ENCODE measurements at places on chromosomes 3 and 15.

DNA sequence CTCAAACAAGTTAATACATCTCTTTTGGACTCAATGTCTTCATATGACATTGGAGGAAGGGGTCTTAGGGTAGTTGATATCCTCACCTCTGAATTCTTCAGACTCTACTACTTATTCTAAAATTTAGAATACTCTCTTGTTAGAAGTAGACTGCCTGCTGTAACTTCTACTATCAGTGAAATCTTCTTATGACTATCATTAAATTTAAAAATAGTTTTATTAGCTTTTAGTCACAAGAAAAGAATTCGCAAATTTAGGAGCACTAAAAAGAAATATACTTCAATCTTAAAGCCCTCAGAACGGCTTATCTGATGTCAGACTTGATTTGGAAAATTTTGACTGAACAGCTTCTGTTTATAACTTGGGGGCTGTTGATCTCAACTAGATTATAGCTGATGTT is 67.1 kb upstream of the TTC14 start:
- DNase-seq, result no peak

- DNase-seq, result no peak
These were observed 105.5 kb upstream of the IL12A start for GRCh38 chr3:159882790-159883779.

DNA sequence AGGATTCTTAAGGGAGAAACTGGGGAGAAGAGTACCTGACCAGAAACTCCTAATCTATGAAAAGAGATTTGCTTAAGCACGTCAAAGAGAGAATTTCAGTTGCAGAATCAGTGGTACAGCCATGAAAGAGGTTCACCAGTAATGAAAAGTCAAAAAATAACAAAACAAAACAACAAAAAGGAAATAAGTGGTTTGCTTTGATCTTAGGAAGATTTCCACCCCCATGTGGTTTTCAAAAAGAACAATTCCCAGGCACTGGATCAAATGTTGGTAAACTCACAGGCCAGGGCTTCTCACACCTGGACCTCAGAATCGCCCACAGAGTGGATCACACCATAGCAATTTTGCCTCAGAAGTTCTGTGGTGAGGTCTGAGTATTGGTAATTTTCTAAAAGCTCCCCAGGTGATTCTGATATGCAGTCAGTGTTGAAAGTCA is 67.5 kb downstream of the TMEM39A start:
- DNase-seq, result no peak

GRCh38 chr15:39629371-39629770 is 48.5 kb downstream of the THBS1 start:
- DNase-seq, result peak; percentile 63

DNA sequence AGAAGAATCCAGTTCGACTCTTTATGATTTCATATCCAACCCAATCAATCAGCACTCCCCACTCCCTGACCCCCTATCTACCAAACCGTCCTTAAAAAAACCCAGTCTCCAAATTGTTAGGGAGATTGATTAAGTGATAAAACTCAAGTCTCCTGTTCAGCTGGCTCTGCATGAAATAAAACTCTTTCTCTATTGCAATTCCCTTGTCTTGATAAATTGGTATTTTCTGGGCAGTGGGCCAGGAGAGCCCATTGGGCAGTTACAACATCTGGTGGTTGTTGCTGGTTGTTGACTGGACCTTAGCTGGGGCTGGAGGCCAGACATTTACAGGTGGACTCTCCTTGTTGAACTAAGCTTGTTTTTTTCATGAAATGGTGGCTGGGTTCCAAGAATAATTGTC is 642.3 kb downstream of the ROBO2 start:
- no peak for DNase-seq

DNA sequence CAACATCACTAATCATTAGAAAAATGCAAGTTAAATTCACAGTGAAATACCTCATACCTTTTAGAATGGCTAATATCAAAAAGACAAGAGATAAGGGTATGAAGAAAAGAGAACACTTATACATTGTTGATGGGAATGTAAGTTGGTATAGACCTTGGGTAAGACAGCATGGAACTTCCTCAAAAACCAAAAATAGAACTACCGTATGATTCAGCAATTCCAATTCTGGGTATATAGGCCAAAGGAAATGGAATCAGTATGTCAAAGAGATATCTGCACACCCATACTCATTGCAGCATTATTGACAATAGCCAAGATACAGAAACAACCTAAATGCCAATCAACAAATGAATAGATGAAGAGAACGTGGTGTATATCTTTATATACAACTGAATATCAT is 166.8 kb upstream of the LRRN1 start:
- no peak for DNase-seq

GRCh38 chr3:142159083-142159740 is 9.9 kb upstream of the TFDP2 start:
- DNase-seq, result no peak

DNA sequence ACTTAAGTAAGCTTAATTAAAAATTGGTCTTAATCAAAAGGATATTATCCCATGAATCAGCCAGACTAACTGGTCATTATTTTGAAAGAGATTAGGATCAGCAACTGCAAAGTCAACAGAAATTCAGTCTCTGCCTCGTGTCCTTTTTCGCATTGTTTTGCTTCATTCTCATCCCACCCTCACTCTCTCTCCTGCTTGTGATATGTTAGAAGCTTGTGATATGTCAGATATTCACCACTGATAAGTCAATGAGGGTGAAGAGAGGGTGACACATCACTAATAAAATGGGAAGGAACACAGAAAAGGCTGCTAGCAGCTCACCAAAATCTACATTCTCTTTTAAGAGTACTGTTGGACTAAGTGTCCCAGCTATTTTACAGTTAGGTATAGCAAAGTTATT is 146.1 kb downstream of the SUCNR1 start:
- DNase-seq, result no peak

DNA sequence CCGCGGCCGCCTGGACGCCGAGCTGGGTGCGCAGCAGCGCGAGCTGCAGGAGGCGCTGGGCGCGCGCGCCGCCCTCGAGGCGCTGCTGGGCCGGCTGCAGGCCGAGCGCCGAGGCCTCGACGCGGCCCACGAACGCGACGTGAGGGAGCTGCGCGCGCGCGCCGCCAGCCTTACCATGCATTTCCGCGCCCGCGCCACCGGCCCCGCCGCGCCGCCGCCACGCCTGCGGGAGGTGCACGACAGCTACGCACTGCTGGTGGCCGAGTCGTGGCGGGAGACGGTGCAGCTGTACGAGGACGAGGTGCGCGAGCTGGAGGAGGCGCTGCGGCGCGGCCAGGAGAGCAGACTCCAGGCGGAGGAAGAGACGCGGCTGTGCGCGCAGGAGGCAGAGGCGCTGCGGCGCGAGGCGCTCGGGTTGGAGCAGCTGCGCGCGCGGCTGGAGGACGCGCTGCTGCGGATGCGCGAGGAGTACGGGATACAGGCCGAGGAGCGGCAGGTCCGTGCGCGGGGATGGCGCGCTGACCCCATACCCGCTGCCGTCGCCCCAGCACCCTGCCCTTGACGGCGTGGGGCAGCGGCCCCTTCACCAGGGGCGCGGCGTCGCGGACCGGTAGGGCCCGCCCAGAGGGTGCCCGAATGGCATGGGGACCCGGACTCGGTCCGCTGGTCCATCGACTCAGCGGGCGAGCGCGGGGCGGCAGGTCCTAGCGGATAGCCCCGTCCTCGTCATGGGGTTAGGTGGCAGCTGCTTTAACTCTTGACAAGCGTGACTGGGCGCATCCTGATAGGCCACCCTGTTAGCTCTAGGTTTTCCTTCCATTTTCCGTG is 848 bp downstream of the SYNM start:
- DNase-seq, result peak; percentile 42

GRCh38 chr3:56488812-56489600 is 20.7 kb upstream of the ERC2 start:
- DNase-seq, result no peak

- DNase-seq, result no peak
These were observed 337.5 kb downstream of the GAP43 start for GRCh38 chr3:115960799-115961198.

- DNase-seq, result no peak
These were observed 92.4 kb upstream of the DAZL start for GRCh38 chr3:16697443-16698147.

- no peak for DNase-seq
These were observed 14.1 kb upstream of the CTXND1 start for GRCh38 chr15:80266113-80266512.

DNA sequence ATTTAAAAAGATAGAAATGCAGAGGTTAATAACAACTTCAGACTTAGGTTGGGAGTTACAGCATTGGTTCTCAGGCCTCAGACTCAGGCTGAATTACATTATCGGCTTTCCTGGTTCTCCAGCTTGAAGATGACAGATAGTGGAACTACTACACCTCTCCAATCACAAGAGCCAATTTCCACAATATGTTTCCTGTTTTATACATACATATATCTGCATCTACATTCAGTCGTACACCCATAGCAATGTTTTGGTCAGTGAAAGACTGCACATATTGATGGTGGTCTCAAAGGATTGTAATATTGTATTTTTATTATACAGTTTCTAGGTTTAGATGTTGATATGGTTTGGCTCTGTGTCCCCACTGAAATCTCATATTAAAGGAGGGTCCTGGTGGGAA is 35.4 kb downstream of the AADACL2 start:
- no peak for DNase-seq

GRCh38 chr3:173653781-173654180 is 256.2 kb downstream of the NLGN1 start:
- no peak for DNase-seq

GRCh38 chr3:13332158-13332557 is 88.0 kb downstream of the NUP210 start:
- DNase-seq, result no peak

DNA sequence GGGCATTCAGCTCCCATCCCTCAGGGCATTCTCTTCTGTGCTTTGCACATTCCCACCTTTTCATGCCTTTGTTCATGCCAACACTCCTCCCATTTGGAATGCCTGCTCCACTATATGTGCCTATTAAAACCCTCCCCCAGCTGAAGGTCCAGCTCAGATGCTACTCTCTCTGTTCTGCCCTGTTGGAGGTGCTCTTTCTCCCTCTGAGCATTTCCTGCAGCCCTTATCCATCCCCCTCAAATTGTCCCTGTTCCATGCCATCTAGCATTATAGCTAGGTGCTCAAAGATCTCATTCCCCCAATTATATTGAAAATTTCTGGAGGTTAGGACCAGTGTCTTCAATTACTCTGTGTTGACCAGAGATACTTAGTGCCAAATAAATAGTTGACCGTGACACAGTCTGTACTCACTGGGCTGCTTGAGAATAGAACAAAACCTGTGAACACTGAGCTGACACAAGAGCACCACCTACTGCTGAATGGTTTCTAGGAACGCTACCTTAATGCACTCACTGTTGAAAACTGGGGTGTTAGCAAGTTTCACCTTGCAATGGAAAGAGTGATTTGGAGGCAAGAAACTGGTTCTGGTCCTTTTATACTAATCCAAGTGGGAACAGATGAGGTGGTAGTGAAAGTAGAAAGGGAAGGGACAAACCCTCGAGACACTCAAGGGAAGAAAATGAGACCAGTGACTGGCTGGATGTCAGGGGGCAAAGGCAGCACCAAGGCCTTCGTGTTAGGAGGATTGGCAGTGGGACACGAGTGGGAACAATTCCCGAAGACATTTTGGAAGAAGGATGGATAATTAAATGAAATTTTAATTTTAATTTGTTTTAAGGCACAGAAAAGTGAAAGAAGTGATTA is 289.8 kb upstream of the ROPN1 start:
- no peak for DNase-seq

DNA sequence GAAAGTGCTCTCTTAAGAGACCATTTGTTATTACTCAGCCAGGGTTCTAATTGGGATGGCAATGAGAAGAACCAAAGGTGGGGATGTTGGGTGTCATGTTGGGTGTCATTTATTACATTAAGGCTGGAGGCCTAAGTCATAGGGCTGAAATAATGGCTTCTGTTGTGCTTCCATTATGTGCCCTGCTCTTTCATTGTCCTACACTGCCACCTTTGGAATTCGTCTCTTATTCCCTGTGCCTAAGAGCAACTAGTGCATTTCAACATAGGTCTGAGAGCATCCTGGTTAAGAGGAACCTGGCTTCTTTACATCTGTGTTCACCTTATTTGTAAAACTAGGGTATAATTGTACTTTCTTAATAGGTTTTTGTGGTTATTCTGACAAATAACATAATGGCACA is 32.2 kb downstream of the RIOX2 start:
- no peak for DNase-seq

DNA sequence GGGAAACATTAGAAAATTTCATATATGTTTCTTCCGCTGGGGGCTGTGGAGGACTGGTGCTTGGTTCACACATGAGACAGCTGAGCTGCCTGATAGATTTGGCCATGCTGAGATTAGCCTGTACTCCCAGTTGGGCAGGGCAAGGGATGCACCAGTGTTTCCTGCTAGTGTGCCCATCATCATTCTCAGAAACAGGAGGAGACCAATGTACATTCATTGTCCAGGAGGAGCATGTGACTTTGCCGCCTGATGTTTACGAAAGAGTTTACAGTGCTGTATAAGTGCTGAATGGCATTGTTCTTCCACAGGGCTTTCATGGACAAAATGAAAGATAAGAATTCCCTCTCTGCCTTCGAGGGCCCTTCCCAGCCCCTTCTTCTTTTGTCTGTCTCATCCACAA is 311.1 kb upstream of the THBS1 start:
- no peak for DNase-seq

DNA sequence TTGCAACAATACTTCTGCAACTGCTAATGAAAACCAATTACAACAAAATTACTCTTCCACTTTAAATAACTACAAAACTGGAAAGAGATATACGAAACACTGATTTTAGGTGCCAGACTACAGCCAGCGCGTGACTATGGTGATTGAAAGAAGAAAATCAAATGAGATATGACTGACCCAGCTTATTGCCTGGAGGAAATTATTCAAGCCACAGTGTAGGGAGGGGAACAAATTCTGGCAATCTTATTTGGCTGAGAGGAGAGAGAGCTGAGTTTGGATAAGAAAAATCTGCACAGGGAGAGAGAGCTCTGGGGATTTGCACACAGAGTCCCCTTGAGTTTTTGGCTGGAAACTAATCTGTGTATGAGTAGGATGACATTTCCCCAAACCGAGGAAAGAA is 470.3 kb upstream of the FRG2C start:
- DNase-seq, result no peak

DNA sequence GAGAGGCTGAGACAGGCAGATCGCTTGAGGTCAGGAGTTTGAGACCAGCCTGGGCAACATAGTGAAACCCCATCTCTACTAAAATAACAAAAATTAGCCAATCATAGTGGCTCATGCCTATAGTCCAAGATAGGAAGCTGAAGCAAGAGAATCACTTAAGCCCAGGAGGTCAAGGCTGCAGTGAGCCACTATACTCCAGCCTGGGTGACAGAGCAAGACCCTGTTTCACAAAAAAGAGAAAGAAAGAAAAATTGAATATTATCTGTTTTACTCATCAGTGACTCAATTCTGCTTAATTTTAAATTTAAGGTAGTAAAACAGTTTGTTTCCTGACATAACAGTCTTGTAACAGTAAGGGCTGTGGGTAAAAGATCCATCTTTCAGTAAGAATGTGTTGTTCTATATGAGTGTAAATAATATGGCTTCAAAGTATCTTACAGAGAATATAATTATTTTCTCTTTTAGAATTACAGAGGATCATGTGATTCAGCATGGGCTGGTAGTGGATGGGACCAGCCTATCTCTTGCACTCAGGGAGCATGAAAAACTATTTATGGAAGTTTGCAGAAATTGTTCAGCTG is 85.8 kb downstream of the ATP11B start:
- DNase-seq, result no peak

GRCh38 chr3:4704552-4704951 is 211.4 kb downstream of the ITPR1 start:
- DNase-seq, result no peak

- no peak for DNase-seq
These were observed 136.1 kb upstream of the MME start for GRCh38 chr3:154943981-154944380.

- no peak for DNase-seq
These were observed at the start of gene SLC15A2 for GRCh38 chr3:121894301-121894990. Gene SLC15A2, plus strand, starts transcription at chr3:121894401. Its CDS starts 76 bp downstream, at chr3:121894477.
